CD4-positive, alpha-beta memory T cell (primary cell): ENCODE measurements at places on chromosomes 5 and 9. TPM values are rescaled to one million over a fixed set of nuclear protein-coding genes. Genes with fewer than 3 reads are reported as not detected.

SARDH gene
- total RNA-seq: 19.3 TPM

NUTM2G gene
- total RNA-seq: not detected

MYORG gene
- total RNA-seq: 1.4 TPM

SEMA6A gene
- total RNA-seq: not detected

CDH9 gene
- not detected for total RNA-seq

SLC27A4 gene
- 16.3 TPM for total RNA-seq

LCN6 gene
- not detected for total RNA-seq

GKAP1 gene
- total RNA-seq: 13.1 TPM

ZBTB34 gene
- 10.1 TPM for total RNA-seq

RLN2 gene
- 3.5 TPM for total RNA-seq

ISOC1 gene
- 13.7 TPM for total RNA-seq

GRCh38 chr5:89441965-89442364 is 559.0 kb upstream of the MEF2C start:
- DNase-seq: no peak

DNA sequence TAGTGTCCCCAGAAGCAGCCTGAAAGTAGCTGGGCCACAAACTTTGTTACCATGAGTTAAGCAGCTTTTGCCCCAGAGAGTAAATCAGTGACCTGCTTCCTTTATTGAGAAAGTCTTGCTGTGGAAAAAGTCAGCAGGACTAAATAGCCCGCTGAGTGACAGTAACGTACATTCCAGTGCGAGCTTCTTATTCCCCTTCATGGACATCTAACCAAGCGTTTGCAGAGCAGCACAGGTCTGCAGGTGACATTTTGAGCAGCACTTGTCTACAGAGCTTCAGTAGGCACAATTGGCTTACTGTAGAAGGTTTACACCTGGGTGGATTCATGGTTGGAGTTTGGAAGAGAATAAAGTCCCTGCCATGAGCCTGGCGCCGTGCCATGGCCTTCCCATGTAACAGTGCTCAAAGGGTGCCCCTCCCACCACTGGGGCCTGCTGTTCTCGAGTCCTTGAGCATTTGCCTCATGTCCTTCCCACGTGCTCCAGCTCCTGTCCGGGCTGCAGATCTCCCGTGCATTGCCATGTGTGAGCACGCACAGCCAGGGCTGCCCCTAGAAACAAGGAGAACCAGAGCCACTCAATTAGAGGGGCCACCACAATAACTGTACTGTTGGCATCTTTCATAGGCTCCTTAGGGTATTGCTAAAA is 41.3 kb upstream of the GRHPR start:
- DNase-seq: no peak

- DNase-seq: no peak
These were observed 74.5 kb downstream of the COL5A1 start for GRCh38 chr9:134716067-134716466.

DNA sequence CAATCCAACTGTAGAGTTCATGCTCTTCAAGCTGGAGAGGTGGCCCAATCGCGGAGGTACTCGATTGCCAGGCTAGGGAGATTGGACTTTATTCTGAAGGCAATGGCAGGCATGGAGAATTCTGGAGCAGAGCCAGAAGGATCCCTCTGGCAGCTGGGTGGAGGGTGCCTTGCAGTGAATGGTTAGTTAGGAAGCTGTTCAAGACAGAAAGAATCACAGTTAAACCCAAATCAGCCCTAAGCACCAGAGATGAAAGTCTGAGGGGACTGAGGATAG is 182.4 kb downstream of the RGS3 start:
- DNase-seq: no peak

DNA sequence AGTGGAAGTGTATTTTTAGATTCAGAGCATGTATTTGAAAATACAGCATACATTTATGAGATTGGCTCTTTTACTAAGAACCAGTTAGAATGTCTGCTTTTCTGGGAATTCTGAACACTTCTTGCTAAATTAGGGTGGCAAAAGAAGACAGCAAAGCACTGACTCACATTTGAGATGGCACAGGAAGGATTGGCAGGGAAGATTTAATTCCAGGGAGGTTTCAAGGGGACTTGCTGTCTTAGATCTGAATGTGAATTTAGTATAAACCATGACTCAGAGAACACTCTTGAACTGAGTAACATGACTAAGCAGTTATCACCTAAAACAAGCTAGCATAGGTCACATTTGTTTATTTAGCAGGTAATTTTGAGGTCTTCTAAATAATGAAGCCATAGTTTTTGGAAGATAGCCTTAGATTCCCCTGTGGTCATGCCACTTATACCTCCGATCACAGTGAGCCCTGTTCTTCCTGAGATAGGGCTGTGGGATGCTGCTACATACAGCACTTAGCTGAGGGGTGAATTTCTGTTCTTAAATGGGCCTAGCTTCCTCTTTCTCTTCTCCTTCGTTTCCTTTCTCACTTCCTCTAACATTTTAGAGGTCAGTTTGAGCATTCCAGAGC is 173.8 kb downstream of the PCSK1 start:
- DNase-seq: no peak

DNA sequence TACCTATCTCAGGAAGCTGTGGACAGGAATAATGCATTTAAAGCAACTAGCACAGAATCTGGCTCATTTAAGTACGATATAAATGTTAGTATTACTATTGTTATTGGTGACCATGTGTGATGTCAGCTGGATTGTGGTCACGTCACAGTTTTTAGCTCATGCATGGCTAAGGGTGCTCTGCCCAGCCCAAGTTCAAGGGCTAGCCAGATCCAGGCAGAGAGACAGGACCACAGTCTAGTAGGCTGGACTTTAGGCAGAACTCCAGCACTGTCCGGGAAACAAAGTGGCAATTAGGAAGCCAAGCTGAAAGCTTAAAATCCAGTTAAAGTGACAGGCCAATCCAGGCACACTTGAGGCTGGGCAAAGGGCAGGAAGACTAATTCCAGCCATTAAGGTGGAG is 273.6 kb downstream of the ADAMTSL1 start:
- DNase-seq: no peak

- DNase-seq: no peak
These were observed 196.9 kb downstream of the VPS13A start for GRCh38 chr9:77374266-77374665.

- no peak for DNase-seq
These were observed 106.6 kb downstream of the DENND1A start for GRCh38 chr9:123823194-123823947.

GRCh38 chr9:35432076-35432475 is 57.8 kb upstream of the RUSC2 start:
- DNase-seq: no peak

DNA sequence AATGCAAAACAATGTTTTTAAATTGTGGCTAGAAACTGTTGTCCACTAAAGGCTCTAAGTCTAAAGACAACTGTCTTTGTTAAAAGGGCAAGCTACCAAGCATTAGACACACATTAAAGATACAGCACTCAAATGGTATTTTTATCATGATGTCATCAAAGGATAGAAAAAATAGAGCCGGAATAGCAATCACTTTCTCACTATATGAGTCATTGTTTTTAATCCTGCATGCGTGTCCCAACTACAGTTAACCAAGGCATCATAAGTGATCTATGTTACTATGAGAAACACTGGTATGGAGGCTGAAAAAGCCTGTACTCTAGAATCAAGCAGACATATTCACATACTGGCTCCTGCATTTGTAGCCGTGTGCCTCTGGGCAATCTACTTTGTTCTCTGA is 1.9 kb upstream of the PJA2 start:
- DNase-seq: peak; percentile 11

GRCh38 chr5:125049721-125050702 is 303.6 kb upstream of the ZNF608 start:
- no peak for DNase-seq

DNA sequence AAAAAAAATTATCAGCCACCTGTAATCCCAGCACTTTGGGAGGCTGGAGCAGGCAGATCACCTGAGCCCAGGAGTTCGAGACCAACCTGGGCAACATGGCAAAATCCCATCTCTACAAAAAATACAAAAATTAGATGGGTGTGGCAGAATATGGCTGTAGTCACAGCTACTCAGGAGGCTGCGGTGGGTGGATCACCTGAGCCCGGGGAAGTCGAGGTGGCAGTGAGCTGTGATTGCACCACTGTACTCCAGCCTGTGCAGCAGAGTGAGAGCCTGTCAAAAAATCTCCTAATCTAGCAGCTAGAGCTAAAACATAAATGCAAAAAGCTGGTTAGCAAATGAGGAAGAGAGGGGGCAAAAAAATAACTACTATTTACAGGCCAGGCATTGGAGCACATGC is 12.0 kb downstream of the PSMB7 start:
- no peak for DNase-seq

DNA sequence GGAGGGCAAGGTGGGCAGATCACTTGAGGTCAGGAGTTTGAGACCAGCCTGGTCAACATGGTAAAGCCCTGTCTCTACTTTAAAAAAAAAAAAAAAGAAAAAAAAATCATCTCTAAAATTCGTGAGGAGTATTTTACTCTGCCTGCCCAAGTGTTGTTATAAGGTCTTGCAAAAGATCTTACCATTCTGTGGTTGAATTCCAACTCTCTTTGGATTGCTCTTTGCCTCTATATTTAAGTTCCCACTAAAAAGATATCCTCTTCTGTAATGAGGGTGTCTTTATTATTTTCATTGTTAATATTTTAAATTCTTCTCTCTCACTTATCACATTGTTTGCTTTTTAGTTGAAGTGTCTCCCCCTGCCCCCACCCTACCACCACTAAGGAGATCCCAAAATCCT is 33.4 kb downstream of the CREBRF start:
- no peak for DNase-seq

DNA sequence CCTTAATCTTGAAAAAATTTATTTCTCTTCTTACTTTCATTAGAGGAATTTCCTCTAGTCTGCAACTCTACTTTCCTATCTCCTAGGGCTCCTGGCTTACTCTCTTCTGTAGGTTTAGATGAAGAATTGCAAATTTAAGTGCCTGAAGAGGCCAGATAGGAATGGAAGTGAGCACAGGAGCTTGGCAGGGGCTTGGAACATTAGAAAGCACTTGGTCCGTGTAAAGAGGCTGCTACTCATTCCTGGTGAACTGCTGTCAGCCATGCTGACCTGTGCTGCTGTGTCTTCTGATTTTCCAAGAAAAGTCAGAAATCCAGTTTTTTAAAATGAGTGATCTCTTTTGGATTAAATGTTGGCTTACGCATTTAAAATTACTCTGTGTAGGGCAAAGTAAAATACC is 210.9 kb upstream of the CLINT1 start:
- no peak for DNase-seq

DNA sequence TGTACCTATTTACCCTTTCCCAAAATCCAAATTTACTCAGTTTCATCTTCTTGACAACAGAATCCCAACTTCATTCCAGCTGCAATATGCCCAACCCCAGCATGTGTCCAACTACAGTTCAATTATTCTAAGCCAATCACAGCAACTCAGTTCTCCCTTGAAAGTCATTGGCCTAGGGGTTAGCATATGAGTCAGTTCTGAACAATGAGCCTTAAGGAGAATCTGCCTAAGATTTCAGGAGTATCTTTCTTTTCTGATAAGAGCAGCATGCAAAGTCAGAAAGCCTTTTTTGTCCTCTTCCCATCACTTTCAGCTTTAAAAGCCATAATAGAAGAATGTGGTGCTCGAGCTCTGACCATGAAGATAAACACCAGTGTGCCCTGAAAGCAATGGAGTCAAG is 44.4 kb upstream of the RASGRF2 start:
- no peak for DNase-seq

DNA sequence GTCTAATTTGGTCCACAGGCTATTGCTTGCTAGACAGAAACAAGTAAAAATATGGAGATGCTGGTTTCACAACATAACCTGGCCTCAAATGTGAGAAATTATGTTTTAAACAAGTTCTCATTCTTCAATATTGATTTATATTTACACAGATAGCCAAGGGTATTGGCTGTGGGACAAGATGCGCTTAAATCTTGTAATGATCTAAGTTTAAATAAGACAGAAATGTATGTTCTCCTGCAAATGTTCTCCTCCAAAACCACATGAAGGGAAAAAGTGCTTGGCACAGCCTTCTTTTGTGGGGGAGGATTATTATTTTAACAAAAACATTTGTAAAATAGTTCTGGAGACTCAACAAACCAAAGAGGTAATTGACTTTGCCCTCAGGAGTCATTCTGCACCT is 356.0 kb downstream of the DMAC1 start:
- no peak for DNase-seq

DNA sequence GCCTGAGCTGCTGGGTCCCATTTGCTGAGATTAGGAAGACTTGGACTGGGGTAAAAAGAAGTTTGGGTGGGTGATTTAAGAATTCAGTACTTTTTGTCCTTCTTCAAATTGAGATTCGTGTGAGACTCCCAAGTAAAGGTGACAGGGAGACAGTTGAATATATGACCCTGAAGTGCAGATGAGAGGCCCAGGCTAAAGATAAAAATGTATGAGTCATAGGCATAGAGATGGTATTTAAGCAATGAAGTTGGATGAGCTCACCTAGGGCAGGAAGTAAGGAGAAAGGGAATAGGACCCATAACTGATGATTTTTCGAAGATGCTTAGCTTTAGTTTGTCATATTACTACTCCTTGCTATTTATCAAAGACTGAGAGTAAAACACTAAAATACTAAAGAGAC is 255.9 kb upstream of the ADRA1B start:
- no peak for DNase-seq

DNA sequence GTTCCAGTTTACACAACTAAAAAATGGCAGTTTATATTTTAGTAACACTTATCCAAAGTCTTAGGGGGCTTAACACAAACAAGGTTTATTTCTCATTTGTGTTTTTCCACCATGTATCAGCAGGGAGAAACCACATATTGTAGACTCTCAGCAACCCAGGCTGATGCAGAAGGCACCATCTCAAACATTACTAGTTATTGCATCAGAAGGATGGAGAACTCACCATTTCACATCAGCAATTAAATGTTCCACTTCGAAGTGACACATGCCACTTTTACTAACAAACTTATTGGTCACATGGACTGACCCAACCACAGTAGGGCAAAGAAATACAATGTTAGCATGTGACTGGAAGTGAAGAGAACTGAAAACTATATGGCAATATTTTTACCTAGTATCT is 22.5 kb upstream of the SMC2 start:
- DNase-seq: no peak

GRCh38 chr5:124998520-124998919 is 252.1 kb upstream of the ZNF608 start:
- no peak for DNase-seq

DNA sequence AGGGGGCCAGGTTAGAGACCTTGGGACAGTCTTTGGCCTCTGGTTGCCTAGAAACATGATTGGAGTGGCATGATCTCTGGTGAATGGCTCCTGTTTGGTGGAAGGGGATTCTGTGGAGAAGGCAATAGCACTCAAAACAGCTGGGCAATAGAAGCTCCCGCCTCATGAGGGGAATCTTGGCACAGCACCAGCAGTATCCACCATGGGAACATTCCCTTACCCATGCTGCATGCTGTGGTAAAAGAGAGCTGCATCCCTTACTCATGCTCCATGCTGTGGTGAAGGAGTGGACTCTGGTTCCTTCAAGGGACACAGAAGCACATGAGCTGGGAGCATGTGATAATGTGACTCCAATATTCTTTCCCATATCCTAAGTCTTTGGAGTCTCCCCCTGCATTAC is 160.6 kb downstream of the PJA2 start:
- DNase-seq: no peak

- DNase-seq: peak; percentile 42
These were observed 91.7 kb upstream of the SHB start for GRCh38 chr9:38160613-38161215.
